A172 (cell line): ENCODE measurements at places on chromosomes 5 and 9.

DNA sequence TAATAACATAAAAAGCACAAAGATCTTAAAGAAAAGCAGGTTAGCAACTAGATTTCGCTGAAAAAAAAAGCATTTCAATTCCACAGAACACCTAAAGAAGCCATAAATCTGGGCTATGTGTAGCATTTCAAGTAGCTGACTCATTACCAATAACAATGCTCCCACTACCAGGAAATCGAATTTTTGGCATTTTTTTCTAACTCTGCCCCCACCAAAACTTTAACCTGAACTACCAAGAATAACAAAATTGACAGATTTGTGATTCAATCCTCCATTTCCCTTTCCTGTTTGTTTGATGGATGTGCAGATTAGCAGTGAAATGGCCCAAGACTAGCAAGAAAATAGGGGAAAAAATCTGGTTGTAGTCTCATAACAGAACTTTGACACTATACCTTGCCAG, 180.2 kb downstream of the RASEF start:
- DNase-seq, result peak; percentile 70

DNA sequence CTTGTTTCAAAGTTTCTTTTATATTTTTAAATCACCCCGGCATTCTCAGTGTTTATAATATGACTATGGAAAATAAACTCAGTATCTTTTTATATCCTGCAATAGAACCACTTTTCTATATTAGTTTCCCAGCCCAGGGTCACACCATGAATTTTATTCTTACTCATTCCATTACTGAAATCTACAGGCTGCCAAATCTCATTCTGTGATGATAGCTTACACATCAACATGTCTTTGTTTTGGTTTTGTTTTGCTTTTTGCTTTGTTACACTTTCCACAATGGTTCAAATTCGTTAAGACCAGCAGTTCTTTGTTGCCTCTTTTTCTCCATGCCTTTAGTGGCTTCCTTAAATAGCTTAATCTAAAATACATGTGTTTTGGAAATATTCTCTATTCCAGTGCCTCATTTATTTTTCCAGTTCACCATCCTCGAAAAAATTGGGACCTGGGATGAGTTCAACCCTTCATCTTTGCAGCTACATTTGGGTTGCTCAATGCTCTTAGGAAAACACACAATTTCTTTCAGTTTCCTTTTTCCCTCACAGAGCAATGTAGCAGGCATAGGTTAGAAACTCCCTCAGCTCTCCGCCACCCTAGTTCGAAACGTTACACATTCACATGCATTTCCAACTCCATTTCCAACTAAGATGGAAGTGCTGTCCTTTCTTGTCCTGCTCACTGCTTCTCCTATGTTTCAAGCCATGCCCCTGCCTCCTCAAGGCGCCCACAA, 1146.3 kb downstream of the MAT2B start:
- peak; percentile 4 for DNase-seq

DNA sequence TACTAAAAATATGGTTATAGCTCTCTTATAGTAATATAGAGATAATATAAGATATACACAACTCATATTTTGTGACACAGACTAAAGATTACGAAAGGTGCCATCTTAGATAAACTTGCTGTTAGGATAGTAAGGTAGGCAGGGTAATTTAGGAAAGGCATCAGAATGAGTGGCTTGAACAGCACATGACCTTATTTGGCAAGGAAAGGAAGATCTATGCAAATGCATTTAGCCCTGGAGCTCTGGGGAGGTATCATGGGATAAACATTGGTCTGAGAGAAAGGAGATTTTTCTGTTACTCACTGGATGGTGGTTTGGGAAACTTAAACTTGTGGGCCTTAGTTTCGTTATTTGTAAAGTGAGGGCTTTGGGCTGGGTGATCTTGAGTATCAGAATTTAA, 65.8 kb downstream of the KCTD16 start:
- no peak for DNase-seq

- no peak for DNase-seq
These were observed 9.4 kb downstream of the CD180 start for GRCh38 chr5:67187006-67187715.

- no peak for DNase-seq
These were observed 124.2 kb upstream of the CCDC152 start for GRCh38 chr5:42632354-42632900.

DNA sequence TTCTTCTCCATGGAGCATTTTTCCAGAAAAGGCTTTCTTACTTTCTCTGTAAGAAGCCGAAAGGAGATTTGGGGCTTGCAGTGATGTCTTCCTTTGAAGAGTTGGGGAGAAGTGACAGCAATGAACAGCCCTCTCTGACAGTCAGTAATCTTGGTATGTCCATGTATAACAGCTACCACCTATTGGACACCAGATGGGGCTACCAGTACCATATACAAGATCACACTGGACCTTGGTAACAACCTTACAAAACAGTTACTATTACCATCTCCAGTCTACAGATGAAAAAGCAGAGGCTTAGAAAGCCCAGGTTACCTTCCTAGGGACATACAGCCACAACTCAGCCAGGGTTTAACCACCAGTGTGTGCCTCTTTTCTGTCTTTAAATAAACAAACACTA, 272.7 kb upstream of the TRPC7 start:
- DNase-seq, result no peak

DNA sequence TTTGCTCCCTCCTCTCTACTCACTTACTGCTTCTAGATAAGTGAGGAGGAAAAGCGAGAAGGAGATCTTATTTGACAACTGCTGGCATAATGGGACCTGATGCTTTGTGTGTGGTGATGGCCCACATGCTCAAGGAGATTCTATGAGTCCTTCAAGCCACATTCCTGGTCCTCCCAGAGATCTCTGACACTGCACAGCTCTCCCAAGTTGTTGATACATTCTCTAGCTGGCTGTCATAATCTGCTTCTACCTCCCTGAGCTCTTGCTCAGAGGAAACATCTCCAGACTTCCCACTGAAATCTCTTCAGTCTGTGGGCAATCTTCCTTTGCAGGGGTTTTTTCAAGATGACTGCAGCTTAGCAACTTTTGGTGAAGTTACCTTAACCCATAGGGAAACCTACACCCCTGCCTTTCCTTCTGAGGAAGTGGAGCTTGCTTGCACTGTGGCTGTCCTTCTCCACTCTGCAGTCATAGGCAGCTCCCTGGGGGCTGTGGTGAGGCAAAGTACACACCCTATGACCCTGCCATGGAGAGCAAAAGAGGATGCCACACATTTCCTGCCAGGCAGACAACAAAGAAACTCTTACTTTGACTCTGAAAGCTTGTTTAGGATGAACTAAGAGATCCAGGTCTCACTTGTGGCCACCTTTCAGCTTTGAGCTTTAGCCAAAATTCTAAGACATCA, 163.8 kb downstream of the TMEM38B start:
- DNase-seq, result no peak

DNA sequence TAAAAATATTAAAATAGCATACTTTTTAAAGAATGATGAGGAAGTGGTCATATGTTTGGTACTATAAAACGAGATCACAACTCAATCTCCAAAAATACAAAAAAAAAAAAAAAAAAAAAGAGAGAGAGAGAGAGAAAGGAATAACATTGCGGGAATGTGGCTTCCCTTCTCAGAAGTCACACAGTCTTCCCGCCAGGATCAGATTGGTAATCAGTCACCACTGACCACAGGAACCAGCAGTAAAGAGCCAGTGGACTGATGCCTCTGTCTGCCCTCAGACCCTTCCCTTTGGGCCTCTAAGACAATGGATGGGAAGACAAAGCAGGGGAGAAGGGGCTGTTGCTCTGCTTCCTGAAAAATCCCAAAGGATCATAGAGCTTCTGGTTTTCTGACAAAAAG, 104.9 kb downstream of the KLHL3 start:
- DNase-seq, result no peak

DNA sequence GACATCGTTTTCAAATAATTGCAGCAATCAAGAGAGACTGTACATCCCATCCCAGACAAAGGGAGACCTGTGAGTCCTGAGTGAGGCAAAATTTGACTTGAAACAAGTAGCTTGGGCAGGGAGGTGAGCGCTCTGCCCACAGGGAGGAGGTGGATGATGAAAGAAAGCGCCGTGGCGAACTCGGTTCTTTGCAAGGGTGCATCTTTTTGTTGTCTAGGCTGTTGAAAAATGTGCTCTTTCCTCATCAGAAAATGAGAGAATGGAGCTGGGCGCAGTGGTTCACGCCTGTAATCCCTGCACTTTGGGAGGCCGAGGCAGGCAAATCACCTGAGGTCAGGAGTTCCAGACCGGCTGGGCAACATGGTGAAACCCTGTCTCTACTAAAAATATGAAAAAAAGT, 150.5 kb downstream of the GAPVD1 start:
- DNase-seq, result no peak

GRCh38 chr9:92590377-92590776, 54.6 kb upstream of the ECM2 start:
- DNase-seq, result no peak

DNA sequence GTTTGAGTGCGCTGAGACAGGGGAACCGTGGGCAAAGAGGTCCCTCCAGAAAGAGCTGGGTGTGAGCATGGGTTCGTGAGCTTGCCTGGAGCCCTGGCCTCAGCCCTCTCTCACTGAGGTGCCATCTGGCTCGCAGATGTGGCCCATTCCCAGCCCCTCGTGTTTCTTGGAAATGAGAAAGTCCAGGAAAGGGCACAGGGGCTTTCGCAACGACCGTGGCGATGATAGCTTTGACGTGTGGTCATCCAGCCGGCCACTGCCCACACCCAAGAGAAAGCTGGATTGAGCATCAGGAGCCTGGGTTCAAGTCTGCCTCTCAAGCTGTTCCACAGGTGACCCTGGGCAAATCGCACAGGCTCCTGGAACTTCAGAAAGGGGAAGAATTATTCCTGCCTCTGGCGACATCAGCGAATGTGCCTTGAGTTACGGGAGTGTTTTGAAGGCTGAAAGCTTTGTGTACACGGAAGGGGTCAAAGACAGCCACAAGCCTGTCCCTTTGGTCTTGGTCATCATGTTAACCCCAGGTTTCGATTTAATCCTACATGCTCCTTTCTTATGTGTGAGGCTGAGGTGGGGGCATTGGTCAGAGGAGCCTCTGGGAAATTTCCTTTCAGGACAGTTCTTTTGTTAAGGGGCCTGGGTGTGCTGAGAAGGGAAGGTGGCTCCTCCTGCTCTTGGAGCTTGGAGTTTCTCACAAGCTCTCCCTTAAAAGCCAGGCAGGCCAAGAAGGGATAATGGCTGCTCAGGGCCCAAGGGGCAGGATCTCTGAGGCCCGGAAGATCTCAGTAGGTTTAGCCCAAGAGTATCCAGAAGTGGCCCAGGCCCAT, 41.7 kb upstream of the IL17B start:
- DNase-seq, result no peak

- DNase-seq, result no peak
These were observed 130.2 kb downstream of the TLE1 start for GRCh38 chr9:81559197-81559596.

DNA sequence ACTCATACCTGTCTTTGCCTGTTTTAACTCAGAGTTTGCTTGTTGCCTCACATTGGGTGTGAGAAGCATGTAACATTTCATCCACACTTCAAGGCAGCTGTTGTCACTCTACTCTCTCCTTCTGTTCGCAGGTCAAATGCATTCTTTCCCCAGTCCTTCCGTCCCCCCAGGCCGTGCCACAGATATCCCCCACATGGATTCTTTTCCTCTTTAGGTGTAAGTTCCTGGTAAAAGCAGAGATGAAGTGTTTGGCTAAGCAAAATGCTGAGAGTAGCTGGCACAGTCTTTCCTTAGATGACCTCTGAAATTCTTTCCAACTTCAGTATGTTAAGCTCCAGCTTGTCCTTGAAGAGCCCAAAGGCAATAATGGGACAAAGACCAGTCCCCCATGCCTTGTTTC, 328.2 kb downstream of the SLIT3 start:
- DNase-seq, result no peak

DNA sequence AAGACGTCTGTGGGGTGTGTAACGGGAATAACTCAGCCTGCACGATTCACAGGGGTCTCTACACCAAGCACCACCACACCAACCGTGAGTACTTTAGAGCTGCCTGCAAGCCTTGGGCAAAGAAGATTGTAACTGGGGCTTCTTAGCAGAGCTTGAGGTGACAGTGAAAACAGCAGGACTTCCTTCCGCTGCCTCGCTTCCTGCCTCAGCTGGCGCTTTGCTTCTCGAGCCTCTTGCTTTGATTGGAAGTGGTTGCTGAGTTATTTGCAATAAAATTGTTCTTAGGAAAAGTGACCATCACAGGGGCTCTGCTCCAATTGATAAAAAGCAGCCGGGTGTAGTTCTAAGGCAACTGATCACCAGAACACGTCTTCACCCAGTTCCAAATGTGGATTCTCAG, 99.1 kb downstream of the ADAMTS16 start:
- DNase-seq, result no peak

- DNase-seq, result no peak
These were observed 25.1 kb downstream of the MACROH2A1 start for GRCh38 chr5:135373736-135374515.

GRCh38 chr9:95801797-95802196, 73.7 kb upstream of the ERCC6L2 start:
- DNase-seq, result no peak

- no peak for DNase-seq
These were observed 218.1 kb downstream of the RFK start for GRCh38 chr9:76176171-76176570.

DNA sequence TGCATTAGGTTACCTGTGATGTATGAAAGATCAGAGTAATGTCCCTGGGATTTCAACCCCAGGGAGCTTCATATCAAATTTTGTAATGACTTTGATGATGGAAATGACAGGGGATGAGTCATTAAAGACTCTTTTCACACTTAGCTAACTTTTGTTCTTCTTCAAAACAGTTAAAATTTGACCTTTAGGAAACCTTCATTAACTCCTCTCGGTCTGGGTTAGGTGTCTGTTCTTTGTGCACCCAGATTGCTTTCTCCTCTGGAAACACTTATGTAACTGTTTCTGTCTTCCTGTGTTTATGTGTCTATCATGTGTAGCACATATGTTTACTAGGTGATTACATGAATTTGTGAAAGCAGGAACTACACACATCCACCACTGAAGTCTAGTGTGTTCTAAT, 1.6 kb downstream of the SRFBP1 start:
- DNase-seq, result no peak

DNA sequence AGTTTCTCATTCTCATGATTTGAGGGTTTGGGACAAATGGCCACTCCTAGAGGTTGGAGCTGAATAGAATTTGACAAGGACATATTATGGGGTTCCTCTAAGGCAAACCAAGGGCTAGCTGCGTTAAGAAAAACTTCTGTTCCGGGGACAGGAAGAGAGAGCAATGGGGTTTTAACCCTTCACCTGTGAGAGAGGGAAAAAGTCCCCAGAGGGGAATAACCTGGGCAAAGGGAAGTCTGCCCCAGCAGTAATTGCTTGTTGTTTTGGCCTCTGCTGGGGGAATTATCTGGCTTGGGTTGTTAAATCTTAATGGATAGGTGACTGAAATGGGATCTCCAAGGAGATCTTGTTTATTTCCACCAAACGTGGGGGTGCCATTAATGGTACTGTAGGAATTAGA, 110.1 kb upstream of the MOCS2 start:
- no peak for DNase-seq

GRCh38 chr9:113425072-113425471, 14.5 kb downstream of the C9orf43 start:
- DNase-seq, result no peak

GRCh38 chr9:70924895-70925547, 196.4 kb downstream of the TRPM3 start:
- peak; percentile 84 for DNase-seq
